ENCODE measurements at places on chromosomes 16 and 17.

- DNase-seq = no peak
Observed at GRCh38 chr16:85563515-85564276, 49.4 kb upstream of the GSE1 start.

DNA sequence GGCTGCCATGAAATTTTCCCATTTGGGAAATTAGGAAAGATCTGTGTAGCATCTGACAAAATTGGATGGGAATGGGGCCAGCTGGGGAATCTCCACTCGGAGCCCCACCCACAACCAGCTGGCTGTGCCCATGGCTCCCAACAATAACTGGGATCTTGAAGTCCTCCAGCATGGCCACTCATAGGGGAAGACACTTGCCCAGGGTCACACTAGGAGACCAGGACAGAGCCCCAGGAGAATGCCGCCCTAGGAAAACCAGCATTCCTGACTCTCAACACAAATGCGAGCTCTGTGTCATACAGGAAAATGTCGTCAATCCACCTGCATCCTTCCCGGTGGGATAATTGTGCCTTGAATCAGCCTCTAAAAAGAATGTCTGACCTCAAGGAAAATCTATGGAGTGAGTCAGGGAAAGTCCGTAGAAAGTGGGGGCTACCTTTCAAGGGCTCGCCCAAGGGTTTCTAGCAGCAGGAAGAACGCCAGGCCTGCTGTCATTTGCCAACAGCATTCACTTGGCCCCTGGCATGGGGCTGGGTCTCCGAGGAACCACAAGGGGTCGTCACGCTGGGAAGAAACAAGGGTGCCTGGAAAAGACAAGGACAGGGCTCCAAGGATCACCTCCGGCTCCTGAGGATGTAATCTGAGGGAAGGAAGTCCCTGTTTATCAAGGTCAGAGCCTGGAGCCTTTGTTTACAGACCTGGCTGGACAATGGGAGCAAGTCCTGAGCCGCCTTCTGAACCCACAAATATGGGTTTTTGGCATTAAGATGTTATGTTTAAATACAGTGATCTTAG lies 15.9 kb downstream of the CDH5 start:
- no peak for DNase-seq

GRCh38 chr17:15966183-15966878 lies 21.4 kb downstream of the ADORA2B start:
- DNase-seq = no peak

DNA sequence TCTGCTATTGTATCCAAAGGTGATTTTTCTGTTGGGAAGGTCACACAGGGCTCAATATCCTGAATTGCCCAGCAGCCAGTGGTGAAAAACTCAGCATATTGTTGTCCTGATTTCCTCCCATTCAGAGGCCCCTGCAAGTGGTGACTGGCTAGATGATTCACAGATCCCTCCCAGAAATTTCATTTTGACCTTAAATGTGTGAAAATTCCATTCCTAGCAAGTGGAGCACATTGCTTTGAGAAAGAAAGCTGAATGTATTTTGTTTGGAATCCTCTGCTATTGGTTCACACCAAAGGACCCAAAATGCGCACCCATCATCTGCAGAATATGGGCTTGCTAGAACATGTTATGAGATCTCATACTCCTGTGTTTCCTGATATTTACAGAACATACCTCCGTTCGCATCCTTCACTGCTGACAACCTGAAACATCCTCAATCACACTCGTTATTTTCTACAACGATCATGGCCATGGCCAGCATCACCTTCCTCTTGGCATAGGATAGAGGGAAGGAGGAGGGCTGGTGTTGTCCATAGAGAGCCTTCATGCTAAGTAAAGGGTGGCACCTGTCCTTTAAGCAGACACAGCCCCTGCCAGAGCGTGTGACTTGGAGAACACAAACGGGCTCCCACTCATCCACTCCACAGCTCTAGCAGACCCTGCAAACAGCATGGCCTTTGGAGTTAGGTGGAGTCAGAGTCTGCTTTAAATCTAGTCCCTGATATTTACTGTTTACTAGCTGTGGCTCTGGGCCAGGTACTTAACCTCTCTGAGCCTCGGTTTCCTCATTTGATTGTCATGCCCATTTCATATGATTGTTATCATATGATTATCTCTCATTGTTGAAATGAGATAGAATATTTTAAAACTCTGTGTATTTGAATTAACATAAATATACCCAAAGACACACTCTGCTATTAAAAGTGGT lies 30.4 kb upstream of the NFAT5 start:
- DNase-seq = no peak

GRCh38 chr16:20911361-20911760 lies 10.8 kb downstream of the LYRM1 start:
- no peak for DNase-seq

GRCh38 chr17:39618246-39618913 lies 8.4 kb upstream of the PPP1R1B start:
- no peak for DNase-seq

DNA sequence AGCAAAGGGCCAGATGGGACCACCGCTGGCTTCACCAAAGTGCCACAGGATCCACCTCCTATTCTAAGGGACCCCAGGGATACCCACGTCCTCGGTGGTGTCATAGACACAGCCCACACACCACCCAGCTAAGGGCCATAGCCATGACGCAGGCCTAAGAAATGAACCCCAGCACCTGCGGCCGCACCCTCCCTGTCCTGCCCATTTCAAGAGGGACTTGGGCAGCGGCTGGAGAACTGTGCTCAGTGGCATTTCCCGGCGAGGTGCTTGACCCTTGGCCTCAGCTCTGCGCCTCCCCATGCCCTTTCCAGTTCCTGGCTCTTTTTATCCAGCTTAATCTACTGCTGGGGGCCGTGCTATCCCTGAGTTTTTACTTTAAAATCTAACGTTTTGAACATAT lies 27.3 kb downstream of the ZNF778 start:
- DNase-seq = no peak

- no peak for DNase-seq
Observed at GRCh38 chr16:11683145-11683544, 14.9 kb downstream of the SNN start.

DNA sequence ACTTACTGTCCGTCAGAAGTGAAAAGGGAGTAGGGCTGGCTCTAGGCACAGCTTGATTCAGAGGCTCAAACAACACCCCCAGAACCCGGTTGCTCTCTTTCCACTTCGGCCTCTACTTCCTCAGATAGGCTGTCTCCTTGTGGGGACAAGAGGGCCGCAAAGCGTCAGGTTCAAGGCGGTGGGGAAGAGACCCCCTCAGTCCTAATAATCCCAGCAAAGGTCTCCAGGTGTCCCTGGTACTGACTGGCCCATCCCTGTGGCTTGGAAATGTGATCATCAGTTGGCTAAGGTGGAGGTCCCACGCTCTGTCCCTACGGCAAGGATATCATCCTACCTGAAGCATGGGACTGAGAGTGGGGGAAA lies 26.0 kb downstream of the NGFR start:
- no peak for DNase-seq

DNA sequence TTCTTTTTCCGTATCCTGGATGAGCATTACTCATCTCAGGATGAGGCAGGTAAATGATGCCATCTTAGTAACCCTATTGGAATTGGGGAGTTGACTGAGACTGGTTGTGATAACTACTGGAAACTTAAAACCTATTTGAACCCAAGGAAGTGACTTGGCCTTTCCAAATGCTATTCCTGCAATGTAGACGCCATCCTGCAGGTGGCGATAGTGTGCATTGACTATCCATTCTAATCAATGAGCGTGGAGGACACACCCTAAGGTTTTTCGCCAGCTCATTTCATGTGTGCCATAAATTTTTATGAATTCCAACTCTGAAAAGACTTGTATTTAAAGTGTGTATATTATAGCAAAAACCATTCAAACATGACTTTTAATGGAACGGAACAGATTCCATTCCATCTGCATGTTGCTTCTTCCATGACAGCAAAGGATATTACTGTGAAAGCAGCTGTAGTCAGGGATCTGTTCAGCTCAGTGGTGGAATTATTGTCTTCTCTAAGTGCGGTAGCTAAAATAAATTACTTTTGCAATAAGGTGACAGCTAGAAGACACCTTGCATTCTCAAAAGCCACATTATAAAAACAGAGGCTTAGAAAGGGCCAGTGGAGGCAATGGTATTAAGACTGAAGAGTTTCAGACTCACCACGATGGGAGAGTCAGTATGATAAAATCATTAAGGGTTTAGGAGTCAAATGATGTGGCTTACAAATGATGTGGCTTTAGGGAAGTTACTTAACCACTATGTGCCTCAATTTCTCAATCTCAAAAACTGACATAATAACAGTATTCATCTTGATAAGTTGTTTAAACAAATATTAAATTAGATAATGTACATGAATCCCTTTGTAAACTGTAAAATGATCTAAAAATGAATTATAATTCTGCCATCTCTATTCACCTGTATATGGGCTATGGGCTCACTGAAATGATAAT lies 55.5 kb downstream of the SYT17 start:
- peak; percentile 4 for DNase-seq

DNA sequence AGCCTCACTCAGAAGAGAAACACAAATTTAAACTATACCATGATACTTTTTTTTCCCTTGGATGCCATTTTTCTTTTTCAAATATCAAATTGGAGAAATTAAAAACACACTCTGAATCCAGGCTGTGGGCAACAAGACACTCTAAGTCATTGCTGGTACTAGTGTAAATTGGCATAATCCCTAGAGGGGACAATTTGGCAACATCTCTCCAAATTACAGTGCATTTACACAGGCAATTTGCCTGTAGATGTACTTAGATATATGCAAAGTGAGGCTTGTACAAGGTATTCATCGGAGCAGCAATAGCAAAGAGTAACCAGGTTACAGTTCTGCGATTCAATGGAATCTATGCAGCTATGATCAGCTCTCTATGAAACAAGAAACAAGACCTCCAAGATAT lies 6.7 kb upstream of the GUCY2D start:
- no peak for DNase-seq

DNA sequence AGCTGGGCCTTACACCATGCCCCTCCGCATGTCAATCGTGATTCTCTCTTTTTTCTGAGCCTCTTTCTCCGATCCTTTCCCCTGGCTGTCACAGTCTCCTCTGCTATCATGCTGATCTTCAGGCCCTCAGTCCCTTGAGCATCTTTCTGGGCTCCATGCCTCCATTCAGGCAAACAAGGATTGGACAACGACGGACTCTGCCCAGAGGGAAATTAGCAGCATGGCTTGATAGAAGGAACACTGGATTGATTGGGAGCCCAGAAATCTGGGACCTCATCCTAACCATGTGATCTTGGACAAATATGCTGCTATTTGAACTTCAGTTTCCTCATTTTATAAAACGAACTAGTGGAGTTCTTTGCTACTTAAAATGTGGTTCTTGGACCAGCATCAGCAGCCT lies 19.6 kb upstream of the PHF12 start:
- DNase-seq = no peak

DNA sequence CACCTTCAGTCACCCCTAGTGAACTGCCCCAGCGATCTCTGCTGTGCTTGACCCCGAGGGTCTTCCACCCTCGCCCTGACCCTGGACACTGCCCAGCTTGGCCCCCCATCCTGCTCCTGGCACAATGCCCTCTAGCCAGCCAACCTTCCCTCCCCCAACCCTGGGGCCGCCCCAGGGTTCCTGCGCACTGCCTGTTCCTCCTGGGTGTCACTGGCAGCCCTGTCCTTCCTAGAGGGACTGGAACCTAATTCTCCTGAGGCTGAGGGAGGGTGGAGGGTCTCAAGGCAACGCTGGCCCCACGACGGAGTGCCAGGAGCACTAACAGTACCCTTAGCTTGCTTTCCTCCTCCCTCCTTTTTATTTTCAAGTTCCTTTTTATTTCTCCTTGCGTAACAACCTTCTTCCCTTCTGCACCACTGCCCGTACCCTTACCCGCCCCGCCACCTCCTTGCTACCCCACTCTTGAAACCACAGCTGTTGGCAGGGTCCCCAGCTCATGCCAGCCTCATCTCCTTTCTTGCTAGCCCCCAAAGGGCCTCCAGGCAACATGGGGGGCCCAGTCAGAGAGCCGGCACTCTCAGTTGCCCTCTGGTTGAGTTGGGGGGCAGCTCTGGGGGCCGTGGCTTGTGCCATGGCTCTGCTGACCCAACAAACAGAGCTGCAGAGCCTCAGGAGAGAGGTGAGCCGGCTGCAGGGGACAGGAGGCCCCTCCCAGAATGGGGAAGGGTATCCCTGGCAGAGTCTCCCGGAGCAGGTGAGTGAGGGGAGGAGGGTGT lies at the start of gene TNFSF13:
TNFSF13 (plus strand) TSS at position 207 of the 776 bp plus-strand sequence; CDS start at position 497, 290 bp downstream.
- DNase-seq = no peak

DNA sequence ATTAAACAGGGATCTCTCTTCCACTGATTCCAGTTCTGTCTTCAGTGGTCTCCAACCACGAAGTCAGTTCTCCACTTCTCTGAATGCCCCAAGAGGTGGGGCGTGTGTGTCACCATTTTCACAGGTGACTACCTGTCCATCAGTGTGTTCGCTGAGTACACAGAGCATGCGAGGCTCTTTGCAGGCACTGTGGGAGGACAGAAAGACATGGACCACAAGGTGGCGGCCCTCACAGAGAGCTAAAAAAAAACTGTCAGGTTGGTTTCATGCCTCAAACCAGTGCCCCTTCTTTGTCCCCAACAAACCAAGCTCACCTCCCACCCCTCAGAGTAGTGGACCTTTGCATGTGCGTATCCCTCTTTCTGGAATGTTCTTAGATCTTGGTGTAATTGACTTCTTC lies 13.8 kb downstream of the EMP2 start:
- no peak for DNase-seq

GRCh38 chr16:59719121-59719520 lies 985.0 kb upstream of the GOT2 start:
- no peak for DNase-seq

GRCh38 chr17:7408252-7408727 lies 645 bp downstream of the NLGN2 start:
- DNase-seq = no peak

GRCh38 chr17:78557598-78558039 lies 19.6 kb downstream of the DNAH17 start:
- DNase-seq = no peak

DNA sequence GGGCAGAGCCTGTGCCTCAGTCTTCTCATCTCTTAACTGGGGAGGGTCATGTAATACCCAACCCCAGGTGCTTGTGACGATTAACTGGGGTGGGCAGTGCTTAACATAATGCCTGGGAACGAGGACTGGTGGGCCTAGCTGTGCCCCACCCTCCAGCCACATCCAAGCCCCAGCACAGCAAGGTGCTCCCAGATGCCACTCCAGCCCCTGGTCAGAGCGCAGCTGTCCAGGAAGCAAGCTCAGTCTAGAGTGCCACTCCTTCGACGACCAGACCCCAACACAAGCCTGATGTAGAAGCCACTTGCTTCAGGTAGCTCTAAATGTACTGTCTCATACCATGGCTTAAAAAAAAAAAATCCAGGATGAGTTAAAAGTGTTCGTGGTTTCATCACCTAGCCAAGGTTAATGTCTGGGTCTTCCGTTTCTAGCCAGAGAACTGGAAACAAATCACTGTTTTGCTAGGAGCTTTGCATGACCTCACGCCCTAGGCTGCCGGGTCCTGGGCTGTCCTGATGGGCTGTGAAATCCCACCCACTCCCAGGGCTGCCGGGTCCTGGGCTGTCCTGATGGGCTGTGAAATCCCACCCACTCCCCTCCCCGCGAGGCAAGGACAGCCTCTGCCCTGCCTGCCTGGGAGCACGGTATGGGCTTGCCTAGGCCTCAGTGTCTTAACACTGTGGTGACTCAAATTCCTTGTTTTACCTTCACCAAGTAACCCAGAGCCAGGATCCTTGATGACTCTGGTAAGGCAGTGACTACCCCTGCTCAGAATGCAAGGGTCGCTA lies 7.7 kb downstream of the MIEF2 start:
- no peak for DNase-seq

- no peak for DNase-seq
Observed at GRCh38 chr16:72444696-72445095, 272.7 kb upstream of the PMFBP1 start.

Data from stimulated activated CD8-positive, alpha-beta memory T cell treated with anti-CD3 and anti-CD28 coated beads, Interleukin-4, amount 100 ng/mL, for 24 hours (primary cell).